Stomach (tissue), 19 donors: ENCODE measurements at places on chromosomes 5 and 9. TPM values are rescaled to one million over a fixed set of nuclear protein-coding genes. Genes with fewer than 3 reads are reported as not detected.
A peak's percentile ranks its signal among the peaks of the same experiment; 100 is the strongest.

- no peaks in the 10 kb centered on the region for H3K27me3 ChIP-seq
- DNase-seq = no peak
Observed at GRCh38 chr5:104965006-104965405, 1402.4 kb upstream of the NUDT12 start.

DNA sequence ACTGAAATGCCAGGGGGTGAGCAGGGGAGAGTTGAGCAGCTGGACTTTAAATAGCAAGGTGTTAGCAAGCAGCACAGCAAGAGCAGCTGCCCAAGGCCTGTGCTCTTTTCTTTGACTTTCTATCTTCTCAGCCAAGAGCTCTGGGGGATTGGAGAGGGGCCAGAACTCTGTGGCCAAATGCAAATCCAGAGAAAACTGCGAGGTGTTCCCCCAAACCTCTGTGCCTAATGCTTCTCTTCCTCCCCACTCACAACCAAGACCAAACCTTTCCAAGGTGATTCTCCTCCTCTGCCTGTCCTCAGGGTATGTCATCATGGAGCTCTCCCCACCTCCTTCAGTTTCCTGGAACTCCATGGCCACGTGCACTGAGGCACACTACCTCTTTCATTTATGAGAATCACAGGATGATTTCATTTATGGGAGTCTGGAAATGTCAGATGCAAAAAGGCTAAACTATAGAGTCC is 118.7 kb upstream of the WWC1 start:
- peak overlapping the region; percentile 68 for H3K27ac ChIP-seq
- no peaks in the 10 kb centered on the region for H3K4me1 ChIP-seq
- H3K27me3 ChIP-seq = no peaks in the 10 kb centered on the region
- no peaks in the 10 kb centered on the region for H3K36me3 ChIP-seq
- DNase-seq = no peak
- H3K4me3 ChIP-seq = no peak overlapping the region

GRCh38 chr5:179153921-179154345 is 93.8 kb downstream of the ZNF354C start:
- DNase-seq = no peak
- H3K27me3 ChIP-seq = no peaks in the 10 kb centered on the region
- H3K4me1 ChIP-seq = no peaks in the 10 kb centered on the region
- no peak overlapping the region for H3K4me3 ChIP-seq
- H3K27ac ChIP-seq = no peak overlapping the region
- no peaks in the 10 kb centered on the region for H3K36me3 ChIP-seq

ELL2 gene
- 149 TPM for total RNA-seq

GRCh38 chr5:122693963-122694362 is 80.9 kb upstream of the SNX2 start:
- H3K4me3 ChIP-seq = no peak overlapping the region
- H3K27ac ChIP-seq = no peak overlapping the region
- no peaks in the 10 kb centered on the region for H3K4me1 ChIP-seq
- H3K36me3 ChIP-seq = no peaks in the 10 kb centered on the region

DNA sequence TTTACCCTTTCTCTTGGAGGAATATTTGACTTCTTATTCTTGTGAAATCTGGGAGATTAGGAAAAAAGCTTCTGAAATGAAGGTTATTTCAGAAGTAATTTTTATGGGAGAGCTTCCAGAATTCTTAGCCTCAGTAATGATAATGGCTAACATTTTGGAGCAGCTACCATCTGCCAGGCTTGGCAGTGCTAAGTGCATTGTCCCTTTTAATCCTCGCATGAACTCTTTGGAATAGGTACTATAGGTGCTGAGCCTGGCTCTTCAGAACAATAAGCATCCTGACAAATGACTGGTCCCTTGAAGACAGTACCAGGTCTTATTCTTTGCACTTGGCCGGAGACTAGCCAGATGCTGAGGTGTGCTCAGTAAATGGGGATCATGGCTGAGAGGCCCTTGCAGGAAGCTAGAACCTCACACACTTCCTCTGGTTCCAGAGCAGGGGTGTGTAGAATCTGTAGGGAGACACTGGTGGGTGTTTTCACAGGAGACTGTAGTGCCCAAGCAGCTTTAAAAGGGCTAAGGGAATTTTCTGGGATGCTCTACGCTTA is 90.7 kb downstream of the RCL1 start:
- no peaks in the 10 kb centered on the region for H3K27me3 ChIP-seq
- peaks cover 6% of the 10 kb centered on the region for H3K4me1 ChIP-seq

DNA sequence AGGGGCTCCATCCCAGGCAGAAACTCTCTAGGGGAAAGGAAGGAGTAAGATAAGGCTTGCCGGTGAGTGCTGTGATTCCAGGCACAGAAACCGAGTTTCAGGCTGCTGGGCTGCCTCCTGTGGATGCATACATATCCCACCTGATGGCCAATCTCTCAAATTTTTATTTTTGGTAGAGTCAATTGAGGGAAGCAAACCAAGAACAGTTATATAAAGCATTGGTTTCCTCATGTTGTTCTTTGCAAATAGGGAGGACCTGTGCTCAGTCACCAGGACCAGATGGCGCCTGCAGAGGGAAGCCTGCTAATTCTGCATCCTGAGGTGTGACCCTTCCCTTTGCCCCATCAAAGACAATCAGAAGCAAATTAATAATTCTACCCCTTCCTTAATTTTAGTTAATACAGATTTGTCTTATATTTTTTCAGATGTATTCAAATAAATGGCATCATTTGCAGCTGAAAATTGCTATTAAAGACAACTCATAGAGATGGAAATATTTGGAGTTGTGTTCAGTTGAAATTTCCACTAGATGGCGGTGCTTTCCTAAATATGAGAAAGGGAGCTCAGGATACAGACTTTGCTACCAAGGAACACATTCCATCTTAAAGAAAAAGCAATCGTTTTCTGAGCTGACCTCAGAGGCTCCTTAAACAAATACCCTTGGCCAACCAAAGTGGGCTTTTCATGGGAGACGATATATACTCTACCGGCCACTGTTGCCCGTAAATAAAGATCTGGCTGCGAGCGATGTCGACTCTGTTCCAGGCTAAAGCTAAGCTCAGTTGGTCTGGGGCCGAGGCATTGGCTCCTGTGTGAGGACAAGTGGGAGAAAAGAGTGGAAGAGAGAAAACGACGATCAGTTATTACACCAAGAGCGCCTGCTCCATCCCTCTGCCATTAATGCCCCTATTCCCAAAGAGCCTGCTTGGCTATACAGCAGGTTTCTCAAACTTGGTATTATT is 225.7 kb upstream of the KLF9 start:
- no peak overlapping the region for H3K27ac ChIP-seq
- DNase-seq = no peak
- H3K27me3 ChIP-seq = no peaks in the 10 kb centered on the region
- H3K4me3 ChIP-seq = no peak overlapping the region
- no peaks in the 10 kb centered on the region for H3K4me1 ChIP-seq

DNA sequence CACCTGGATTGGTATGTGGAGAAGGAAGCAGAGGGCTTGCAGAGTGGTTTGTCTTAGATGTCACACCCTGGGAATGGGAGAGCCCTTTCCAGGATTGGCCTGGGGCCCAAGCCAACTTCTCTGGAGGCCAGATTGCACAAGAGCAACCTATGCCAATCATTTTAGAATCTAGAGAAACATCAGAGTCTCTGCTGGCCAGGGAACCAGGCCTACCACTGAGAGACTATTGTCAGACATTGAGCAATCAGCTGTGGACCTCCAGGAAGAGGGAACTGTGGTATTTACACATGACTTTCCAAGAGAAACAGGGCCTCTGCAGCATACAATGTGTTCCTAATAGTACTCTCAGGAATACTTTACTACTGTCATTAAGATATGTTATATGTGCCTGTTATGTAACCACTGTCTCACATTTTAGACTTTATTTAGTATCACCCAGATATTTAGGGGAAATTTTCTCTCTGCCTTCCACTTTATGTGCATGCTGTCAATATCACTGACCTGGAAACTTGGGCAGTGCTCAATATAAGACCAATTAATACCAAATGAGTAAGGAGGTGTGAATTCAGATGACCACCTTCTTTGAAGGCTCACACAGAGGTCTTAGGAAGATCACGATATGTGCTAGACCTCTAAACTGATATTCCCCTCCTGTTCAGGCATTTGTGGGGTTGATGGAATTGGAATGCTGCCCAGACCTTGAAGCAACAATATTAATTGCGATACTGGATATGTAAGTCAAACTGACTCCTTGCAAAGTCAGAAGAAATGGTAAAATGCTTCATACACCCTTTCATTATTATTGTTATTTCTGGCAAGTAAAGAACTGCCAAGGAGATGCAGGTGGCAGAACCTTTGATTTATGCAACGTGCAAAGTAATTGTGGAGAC is 20.5 kb upstream of the CCL28 start:
- H3K4me1 ChIP-seq = peaks cover 43% of the 10 kb centered on the region
- DNase-seq = peak; percentile 86
- no peak overlapping the region for H3K4me3 ChIP-seq
- no peaks in the 10 kb centered on the region for H3K36me3 ChIP-seq
- peak overlapping the region; percentile 43 for H3K27ac ChIP-seq
- H3K27me3 ChIP-seq = no peaks in the 10 kb centered on the region

DNA sequence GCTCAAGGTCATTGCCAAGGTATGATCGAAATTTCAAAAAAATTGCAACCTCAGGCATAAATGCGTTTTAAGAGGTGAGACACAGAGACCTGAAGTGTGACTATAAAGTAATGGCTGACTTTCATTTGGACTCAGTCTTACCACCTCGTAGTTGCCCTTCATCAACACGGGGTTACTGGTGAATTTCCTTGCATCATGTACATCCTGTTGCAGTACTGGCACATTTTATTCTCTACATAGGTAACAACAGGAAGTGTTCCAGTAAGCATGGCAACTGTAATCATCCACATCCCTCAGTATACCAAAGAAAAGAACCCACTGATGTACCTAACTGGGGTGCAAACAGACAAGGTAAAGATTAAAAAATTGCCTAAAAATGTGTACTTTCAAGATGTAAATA is 29.3 kb downstream of the MOCS2 start:
- H3K36me3 ChIP-seq = peaks cover 11% of the 10 kb centered on the region
- no peaks in the 10 kb centered on the region for H3K27me3 ChIP-seq
- no peak overlapping the region for H3K27ac ChIP-seq
- no peaks in the 10 kb centered on the region for H3K4me1 ChIP-seq

- no peaks in the 10 kb centered on the region for H3K36me3 ChIP-seq
- DNase-seq = no peak
- no peaks in the 10 kb centered on the region for H3K4me1 ChIP-seq
- no peaks in the 10 kb centered on the region for H3K27me3 ChIP-seq
Observed at GRCh38 chr9:103261951-103262350, 266.8 kb downstream of the CYLC2 start.

BAAT gene
- not detected for total RNA-seq

DNA sequence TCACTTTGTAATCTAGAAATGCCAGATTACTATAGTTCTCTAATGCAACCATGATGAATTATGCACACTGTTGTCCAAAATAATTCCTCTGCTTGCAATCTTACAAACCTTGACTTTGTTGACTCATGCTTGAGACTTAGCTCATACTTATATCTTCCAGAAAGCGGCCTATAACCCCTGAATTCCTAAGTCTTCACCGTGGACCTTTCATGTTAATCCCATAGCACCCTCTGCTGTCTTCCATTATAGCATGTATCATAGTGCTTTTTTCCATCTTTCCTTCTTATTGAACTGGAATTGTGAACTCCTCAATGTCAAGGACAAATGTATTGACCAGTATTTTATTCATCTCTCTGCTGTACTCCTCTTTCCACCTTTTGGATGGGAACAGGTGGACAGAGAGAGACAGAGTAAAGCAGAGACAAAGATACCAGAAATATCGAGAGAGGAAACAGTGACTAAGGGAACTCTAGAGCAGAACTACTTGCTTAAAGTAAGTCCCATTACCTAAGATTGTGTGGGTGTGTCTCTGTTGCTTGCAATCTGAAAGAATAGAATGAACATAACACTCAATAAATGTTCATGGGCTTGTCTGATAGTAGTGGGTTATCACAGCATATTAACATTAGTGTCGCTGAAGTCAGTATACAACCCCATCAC is 110.0 kb downstream of the LURAP1L start:
- no peaks in the 10 kb centered on the region for H3K27me3 ChIP-seq
- no peak overlapping the region for H3K27ac ChIP-seq
- H3K4me1 ChIP-seq = peaks cover 35% of the 10 kb centered on the region
- no peaks in the 10 kb centered on the region for H3K36me3 ChIP-seq

PRDM9 gene
- not detected for total RNA-seq

DNA sequence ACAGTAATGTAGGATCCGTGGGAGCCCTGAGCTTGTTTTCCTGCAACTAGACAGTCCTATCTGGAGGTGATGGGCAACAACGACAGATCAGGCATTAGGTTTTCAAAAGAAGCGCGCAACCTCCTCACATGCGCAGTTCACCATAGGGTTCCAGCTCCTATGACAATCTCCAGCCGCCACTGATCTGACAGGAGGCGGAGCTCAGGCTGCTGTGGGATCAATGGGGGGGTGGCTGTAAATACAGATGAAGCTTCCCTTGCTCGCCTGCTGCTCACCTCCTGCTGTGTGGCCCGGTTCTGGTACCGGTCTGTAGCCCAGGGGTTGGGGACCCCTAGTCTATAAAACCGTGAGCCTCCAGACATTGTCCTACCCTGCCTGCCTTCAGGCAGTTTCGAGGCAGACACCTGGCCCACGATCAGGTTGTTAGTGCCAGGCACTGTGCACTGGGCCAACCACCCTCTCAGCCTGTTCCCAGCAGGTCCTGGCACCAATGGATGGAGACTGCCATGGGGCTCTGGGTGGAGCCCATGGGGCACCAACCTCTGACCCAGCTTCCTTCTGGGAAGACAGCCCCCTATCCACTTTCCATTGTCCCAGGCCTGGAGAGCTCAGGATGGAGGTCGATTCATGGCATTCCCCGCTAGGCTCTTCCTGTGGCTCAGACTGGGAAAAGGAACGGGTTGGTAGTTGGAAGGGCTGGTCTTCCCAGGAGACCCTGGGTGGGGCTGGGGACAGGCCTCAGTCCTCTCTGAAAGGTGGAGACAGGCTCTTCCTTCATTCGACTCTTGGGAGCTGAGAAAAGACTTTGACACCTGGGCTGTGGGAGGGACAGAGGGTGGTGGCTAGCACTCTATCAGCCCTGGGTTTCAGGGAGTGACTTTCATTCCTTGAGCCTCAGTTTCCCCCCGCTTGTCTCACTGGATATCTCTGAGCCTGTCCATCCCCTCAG is 1.7 kb downstream of the ENDOG start:
- peak; percentile 84 for DNase-seq
- no peaks in the 10 kb centered on the region for H3K27me3 ChIP-seq
- peak overlapping the region; percentile 71 for H3K4me3 ChIP-seq
- no peak overlapping the region for H3K27ac ChIP-seq
- H3K4me1 ChIP-seq = peaks cover 44% of the 10 kb centered on the region

DNA sequence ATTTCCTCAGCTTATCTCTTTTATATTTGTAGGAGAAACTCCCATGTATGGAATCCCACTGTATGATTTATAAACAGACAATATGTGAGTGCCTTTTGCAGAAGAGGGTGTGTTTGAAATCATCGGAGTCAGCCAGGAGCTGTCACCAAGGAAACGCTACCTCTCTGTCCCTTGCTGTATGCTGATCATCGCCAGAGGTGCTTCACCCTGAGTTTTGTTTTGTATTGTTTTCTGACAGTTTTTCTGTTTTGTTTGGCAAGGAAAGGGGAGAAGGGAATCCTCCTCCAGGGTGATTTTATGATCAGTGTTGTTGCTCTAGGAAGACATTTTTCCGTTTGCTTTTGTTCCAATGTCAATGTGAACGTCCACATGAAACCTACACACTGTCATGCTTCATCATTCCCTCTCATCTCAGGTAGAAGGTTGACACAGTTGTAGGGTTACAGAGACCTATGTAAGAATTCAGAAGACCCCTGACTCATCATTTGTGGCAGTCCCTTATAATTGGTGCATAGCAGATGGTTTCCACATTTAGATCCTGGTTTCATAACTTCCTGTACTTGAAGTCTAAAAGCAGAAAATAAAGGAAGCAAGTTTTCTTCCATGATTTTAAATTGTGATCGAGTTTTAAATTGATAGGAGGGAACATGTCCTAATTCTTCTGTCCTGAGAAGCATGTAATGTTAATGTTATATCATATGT is 18.0 kb upstream of the CTSL start:
- H3K27ac ChIP-seq = no peak overlapping the region
- no peak for DNase-seq
- H3K4me1 ChIP-seq = no peaks in the 10 kb centered on the region
- H3K4me3 ChIP-seq = no peak overlapping the region
- H3K27me3 ChIP-seq = no peaks in the 10 kb centered on the region
